ENCODE measurements at places on chromosomes 13 and 19. TPM values are rescaled to one million over a fixed set of nuclear protein-coding genes. Genes with fewer than 3 reads are reported as not detected.

- DNase-seq: no peak
Measured at GRCh38 chr13:51822106-51822815, 18.3 kb upstream of the DHRS12 start.

DNA sequence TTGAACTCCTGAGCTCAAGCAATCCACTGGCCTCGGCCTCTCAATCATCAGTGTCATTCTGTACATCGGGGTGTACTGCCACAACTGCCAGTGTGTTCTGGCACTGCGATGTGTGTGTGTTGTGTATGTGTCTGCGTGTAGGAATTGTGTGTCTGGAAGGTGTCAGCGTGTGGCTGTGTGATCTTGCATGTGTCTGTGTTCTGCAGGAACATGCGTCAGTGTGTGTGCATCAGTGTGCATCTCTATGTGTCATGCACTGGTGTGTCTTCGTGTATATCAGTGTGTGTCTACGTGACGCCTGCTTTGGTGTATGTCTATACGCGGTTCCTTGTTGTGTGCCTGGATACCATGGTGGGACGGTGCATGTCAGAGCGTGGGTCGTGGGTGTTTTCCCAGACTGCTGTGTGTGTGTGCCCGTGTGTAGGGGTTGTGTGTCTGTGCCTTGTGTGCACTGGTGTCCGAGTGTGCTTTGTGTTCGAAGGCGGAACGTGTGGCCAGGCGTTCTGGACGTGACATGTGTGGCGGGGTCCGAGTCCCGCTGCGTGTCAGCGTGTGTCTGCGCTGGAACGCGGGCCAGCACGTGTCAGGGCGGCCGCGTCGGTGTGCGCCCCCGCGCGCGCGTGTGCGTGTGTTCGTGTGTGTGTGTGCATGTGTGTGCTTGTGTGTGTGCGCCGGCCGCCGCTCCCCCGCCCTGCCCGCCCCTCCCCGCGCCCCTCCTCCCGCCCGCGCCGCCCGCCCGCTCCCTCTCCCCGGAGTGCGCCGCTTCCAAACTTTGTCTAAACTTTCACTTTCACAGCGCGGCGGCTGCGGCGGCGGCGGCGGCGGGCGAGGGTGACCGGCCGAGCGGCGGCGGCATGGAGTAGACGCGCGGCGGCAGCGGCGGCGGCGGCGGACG lies at the start of gene NFIX:
Gene NFIX (plus strand): TSS at position 775 of the 895 bp plus-strand sequence. CDS start 363 bp downstream, outside the sequence.
- peak; percentile 66 for DNase-seq

OR7C1 gene
- 0.18 TPM for polyA plus RNA-seq

GRCh38 chr13:112057736-112058518 lies 9.0 kb upstream of the SOX1 start:
- DNase-seq: no peak

CCNA1 gene
- polyA plus RNA-seq: 0.45 TPM

GRCh38 chr13:36981156-36981743 lies 17.9 kb downstream of the ALG5 start:
- DNase-seq: peak; percentile 36

SYNE4 gene
- 0.27 TPM for polyA plus RNA-seq

- no peak for DNase-seq
Measured at GRCh38 chr19:33226550-33227241, 1.0 kb upstream of the SLC7A10 start.

ATXN8OS gene
- 0.46 TPM for polyA plus RNA-seq

SPTBN4 gene
- polyA plus RNA-seq: 0.19 TPM

ADPRHL1 gene
- polyA plus RNA-seq: 263 TPM

NAPSA gene
- polyA plus RNA-seq: 0.74 TPM

- no peak for DNase-seq
Measured at GRCh38 chr19:46373491-46374359, 26.8 kb downstream of the PPP5C start.

DNA sequence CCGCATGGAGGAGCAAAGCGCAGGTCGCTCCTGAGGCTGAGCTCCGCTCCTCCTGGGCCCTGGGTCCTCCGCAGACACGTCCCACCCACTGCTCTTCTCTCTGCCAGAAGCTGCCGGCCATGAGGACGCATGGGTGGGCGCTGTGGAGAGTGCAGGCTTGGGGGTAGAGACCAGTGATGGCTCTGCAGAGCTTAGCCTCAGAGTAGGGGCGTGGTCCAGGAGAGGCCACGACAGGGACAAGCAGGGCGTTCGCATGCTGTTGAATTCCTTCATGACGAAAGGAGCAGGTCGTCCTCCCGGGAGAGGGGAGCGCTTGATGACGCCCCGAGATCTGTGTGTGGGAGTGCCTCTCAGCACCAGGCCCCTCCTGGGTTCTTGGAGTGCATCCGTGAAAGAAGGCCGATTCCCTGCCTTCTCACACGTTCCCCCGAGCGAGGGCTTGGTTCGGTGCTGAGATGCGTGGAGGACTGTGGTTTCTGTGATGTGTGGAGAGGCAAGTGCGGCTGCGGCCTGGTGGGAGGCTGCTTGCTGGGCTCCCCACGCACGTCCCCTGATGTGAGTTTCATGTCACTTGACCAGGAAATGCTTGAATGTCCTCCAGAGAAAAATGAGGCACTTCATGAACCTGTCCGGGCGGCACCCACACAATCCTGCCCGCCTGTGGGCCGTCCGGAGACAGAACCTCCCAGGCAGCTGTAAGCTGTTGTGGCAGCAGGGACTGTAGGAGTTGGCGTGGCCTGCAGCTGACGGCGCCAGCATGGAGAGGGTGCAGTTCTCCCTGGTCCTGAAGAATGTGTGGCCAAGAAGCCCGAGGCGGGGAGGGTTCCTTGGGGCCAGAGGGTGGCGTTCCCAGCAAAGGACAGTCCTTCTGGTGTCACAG lies 4.5 kb downstream of the SF3A2 start:
- DNase-seq: no peak

DNA sequence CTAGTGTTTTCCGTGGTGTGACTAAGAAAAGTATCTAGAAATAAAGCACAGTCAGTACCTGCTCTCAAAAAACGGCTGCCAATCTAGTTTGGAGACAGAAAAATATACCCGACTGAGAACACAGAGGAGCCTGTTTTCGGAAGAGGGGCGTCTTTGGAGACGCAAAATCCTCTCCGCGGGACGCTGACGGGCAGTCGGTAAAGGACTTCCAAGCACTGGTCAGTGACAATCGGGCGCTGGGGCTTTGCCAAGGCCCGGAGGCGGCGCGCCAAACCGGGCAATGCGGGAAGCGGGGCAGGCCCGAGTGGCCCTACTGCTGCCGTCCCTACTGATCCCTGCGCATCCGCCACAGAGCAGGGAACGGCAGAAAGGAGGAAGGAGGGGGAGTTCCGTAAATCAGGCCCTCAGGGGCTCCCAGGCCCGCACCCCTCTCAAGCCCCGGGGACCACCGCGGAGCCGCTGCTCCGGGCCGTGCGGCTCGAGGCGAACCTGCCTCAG lies 588 bp upstream of the DPY19L3 start:
- peak; percentile 64 for DNase-seq

PRODH2 gene
- 0.12 TPM for polyA plus RNA-seq

- DNase-seq: no peak
Measured at GRCh38 chr13:68628994-68629393, 1398.9 kb upstream of the PCDH9 start.

DNA sequence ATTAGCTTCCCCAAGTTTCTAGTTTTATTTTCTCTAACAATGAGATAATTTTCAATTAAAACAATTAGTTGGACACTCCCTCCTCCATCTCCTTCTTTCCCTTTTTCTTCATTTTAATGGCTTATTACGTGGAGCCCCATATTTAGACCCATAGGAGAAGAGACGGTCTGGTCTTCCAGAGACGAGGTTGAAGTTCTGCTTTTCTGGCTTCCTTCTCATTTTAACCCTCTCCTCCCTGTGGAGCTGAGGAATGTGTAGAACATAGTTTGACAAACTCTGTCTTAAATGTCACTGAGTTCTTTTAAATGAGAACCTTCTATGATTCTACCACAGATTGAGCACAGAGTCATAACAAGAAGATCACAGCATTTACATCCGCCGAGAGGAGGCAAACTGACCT lies 86.8 kb downstream of the EDNRB start:
- no peak for DNase-seq

DNA sequence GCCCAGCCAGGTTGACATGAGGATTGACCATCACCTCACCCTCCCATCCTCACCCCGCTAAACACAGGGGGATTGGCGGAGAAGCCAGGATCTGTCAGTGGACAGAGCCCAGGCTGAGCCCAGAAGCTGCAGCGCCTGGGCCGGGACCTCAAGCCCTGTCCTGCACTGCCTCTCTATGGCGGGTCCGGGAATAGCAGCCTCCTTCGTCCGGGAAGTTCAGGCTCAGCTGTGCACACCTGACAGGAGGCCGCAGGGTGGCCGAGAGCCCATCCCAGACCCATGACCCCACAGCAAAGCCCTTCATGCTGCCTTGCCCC lies 67.8 kb downstream of the SPACA7 start:
- peak; percentile 58 for DNase-seq

- DNase-seq: peak; percentile 84
Measured at GRCh38 chr19:47231215-47232054, 436 bp upstream of the BBC3 start.

CDC42EP5 gene
- polyA plus RNA-seq: 32.7 TPM

DNA sequence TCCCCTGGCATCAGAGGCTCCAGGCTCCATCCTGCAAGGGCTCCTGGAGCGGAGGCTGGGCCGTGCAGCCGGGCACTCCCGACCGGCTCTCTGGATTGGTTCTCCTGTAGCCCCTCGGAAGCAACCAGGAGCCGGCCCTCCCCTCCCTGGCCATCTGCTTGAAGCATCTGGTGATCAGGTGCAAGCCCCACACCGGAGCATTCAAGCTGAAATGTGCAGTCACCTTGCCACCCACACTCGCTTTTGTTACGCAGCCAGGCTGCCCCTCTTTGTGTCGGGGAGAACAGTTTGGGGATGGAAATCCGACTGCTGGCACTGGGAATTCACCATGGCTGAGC lies 258.8 kb downstream of the ZNF536 start:
- no peak for DNase-seq

TICAM1 gene
- polyA plus RNA-seq: 6.4 TPM

DNA sequence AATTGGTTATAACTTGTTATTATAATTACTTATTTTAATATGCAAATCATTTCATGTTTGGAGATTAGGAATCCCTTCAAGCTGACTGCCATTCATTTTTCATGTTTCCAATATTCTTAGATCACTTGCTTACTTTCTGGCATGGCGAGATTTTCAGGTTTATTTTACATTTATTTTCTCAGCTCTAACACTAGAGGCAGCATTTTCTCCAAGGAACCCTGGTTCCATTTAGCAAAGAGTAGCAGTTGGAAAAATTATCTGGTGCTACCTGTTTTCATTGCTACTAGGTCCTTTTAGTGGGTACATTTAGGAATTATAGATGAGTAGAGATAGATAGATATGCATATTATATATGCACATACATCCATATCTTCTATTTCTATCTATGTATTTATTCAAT lies 90.9 kb upstream of the TRPC4 start:
- DNase-seq: no peak

- DNase-seq: no peak
Measured at GRCh38 chr19:17739121-17739875, 12.0 kb upstream of the FCHO1 start.

DNA sequence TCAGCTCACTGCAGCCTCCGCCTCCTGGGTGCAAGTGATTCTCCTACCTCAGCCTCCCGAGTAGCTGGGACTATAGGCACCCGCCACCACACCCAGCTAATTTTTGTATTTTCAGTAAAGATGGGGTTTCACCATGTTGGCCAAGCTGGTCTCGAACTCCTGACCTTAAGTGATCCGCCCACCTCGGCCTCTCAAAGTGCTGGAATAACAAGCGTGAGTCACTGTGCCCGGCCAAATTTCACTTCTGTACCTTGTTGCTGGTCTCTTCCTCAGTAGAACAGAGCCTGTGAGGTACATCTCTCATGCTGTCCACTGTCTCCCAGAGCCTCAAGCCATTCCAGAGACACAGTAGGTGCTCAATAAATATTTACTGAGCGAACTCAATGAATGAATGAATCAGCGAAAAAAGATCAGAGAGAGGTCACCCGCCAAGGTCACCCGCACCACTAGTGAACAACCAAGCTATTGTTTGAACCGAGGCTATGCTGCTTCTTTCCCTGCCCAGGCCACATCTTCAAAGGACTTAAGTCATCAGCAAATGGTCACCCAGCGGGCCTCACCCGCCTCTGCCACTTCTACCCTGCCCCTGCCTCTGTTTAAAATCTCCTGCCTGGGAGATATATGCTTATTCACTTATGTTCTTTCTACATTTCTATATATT lies 9.3 kb downstream of the TMEM143 start:
- DNase-seq: no peak

DNA sequence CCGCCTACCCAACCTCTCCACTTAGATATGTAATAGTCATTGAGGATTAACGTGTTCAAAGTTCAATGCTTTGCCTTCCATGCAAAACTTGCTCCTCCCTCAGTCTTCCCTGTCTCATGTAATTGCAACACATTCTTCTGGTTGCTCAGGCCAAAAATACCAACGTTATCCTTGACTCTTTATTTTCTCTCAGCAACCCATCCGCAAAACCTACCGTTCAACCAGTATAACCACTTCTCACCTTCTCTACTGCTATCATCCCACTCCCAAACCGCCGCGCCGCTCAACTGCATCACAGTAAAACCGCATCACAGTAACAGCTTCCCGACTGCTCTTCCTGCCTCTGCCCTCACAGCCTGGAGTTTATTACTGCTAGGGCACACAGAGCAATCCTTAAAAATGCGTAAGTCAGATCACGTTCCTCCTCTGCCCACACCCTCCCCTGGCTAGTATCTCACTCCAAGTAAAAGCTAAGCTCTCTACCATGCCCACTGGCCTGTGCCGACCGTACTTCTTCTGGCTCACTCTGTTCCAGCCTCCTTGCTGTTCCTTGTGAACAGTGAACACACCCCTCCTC lies 8.2 kb downstream of the MTIF3 start:
- no peak for DNase-seq

PLIN4 gene
- 8.8 TPM for polyA plus RNA-seq

DNA sequence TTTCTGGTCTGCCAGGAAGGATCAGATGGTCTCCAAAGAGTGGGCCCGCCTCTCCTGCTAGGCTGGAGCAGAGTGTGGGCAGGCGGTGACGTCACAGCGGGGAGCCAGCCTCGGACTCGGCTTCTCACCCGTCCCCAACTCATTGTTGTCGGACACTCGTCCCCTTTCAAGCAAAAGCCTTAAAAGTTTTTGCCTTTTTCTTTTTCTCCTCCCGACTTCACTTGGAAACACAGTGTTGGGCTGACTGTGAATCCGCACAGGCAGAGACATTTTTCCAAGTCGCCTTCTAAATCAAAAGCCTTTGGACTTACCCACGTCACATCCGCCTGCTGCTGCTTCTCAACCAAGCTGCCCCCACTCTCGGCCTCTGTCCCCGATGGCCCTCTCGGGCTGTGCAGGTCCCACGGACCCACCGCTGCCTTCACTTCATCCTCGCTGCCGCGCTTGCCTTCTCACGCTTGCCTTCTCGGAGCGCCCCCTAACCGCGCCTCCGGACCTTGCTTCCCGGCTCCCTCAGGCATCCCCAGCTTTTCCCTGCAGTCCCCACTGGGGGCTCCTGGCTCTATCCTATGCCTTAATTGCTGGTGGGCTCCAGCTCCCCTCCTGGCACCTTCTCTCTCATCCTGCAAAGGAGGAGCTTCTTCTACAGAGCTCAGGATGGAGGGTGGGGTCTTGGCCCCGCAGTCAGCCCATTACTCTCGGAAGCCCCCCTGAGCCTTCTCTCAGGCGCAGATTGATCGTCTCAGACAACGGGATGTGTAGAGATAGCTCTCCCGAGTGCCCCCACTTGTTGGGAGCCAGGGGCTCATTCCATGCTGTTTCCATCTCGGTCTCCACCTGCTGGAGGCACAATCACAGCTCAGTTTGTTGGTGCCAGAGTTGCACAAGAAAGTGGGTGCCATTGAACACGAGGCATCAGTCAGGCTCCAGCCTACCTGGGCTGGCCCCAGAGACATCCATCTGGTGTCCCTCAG lies 3.9 kb upstream of the ZNF135 start:
- peak; percentile 56 for DNase-seq
